ENCODE measurements at places on chromosomes 11 and 22.

DNA sequence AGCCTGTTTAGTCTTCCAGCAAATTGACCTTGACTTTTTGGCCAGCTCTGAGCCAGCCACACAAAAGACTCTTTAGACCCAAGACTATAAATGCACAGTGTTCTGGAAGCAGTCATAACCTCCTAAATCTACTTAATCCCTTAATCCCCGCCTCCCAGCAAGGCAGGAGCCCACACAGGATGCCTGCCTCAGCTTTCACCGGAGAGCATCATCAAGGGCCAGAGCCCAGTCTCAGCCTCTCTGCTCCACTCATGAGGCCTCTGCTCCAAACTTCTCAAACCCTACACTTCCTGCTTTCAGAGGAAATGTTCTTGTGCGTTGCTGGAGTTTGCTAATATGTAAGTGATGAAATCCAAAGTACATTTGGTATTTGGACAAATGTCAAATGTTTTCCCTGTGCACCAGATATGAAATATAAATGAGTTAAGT lies 57.9 kb upstream of the FSHB start:
- DNase-seq, result no peak

DNA sequence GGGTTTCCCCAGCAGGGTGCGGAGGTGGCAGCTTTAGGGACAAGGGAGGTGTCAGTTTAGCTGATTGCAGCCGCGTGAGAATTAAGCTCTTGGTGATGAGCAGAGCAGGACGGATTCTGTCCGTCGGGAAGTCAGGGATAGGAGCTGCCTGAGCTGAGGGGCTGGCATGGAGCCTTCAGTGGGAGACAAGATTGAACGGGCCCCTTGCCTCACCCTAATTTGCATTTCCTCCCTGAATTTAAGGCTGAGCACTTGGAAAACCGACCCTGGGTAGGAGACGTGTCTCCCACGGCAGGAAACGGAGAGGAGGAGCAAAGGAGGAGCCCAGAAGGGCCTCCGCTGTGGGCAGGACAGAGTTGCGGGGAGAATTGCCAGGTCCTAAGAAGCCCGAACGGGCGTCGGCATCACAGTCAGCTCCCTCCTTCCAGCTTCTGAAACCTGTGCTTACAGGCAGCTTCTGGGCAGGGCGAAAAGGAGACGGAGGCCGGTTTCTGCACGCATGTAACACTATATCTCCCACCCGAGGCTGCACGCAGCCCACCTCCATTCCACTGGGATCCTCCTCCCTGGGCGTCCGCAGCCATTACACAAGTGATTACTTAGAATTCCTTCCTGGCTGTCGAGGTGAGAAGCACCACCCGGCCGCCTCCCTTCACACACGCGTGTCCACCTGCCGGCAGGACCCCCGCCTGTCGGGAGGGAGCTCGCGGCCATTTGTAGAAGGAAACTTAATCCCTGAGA lies 345.8 kb downstream of the BRD1 start:
- DNase-seq, result no peak

DNA sequence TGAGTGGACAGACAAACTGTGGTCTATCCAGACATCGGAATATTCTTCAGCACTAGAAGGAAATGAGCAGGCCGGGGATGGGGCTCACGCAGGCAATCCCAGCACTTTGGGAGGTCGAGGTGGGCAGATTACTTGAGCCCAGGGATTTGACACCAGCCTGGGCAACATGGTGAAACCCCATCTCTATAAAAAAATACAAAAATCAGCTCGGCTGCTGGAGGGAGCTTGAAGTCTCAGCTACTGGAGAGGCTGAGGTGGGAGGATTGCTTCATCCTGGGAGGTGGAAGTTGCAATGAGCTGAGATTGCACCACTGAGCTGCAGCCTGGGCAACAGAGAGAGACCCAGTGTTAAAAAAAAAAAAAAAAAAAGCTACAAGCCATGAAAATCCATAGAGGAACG lies 8.0 kb upstream of the CTSD start:
- DNase-seq, result no peak

DNA sequence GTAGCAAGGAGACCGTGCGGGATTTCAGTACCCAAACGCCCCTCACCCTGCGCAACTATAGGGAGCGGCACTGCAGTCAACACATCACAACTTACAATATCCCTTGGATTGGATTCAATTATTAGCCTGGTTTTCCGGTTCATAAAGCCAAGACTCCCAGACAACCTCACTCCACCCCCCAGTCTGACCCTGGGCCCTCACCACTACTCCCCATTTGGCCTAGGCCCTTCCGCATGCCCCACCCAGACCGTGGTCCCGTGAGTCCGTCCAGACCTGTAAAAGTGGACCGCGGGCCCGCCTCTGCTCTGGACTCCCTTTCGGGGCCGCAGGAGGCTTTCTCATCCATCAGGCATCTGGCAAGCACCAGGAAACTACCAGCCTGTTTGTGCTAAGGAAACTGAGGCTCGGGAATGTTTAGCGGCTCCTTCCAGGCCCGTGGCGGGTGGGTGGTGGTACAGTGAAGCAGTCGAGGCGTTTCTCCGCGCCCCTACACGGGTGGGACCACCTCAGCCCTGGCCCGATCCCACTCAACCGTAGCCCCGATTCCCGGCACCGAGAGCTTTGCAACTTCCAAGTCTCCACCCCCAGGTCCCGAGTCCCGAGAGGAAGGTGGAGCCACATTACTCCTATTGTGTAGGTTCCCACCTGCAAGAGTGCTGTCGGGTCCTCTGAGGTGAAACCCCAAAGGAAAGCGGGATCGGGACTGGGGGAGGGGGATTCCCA lies 679 bp upstream of the DPP3 start:
- DNase-seq, result no peak

DNA sequence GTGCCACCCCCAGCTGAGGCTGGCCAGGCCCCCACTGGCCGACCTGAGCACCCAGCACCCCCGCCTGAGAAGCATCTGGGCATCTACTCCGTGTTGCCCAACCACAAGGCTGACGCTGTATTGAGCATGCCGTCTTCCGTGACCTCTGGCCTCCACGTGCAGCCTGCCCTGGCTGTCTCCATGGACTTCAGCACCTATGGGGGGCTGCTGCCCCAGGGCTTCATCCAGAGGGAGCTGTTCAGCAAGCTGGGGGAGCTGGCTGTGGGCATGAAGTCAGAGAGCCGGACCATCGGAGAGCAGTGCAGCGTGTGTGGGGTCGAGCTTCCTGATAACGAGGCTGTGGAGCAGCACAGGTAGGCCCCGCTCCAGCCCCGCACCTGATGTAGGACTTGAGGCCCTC lies 4.7 kb downstream of the ZBTB16 start:
- no peak for DNase-seq

- DNase-seq, result no peak
Observed at GRCh38 chr11:94150704-94151685, 22.4 kb downstream of the PANX1 start.

DNA sequence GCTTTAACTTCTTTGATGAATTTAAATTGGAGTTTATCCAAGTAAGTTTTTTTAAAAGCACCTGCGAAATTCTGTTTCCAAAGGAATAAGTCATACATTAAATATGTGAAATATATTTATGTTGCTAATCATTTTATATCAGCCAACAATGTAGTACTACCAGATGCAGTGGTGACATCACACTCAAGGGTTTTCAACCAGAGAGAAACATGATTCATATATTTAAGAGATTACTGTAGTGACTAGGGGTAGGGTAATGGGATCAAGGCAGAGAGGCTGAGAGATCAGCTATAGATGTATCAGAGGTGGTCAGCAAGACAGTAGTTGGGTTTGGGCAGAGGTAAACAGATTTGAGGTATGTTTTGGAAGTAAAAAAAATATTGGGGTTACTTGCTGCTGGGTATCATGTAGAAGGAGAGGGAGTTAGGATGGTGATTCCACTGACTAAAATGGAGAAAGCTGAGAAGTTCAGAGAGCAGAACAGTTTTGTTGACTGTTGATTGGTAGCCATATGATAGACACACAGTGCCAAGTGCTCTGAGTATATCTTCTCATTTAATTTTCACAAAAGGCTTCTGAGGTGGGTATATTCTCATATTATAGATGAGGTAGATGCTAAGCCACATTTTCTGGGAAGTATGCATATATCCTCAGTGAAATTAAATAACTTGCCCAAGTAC lies 39.4 kb downstream of the CEP57 start:
- no peak for DNase-seq

DNA sequence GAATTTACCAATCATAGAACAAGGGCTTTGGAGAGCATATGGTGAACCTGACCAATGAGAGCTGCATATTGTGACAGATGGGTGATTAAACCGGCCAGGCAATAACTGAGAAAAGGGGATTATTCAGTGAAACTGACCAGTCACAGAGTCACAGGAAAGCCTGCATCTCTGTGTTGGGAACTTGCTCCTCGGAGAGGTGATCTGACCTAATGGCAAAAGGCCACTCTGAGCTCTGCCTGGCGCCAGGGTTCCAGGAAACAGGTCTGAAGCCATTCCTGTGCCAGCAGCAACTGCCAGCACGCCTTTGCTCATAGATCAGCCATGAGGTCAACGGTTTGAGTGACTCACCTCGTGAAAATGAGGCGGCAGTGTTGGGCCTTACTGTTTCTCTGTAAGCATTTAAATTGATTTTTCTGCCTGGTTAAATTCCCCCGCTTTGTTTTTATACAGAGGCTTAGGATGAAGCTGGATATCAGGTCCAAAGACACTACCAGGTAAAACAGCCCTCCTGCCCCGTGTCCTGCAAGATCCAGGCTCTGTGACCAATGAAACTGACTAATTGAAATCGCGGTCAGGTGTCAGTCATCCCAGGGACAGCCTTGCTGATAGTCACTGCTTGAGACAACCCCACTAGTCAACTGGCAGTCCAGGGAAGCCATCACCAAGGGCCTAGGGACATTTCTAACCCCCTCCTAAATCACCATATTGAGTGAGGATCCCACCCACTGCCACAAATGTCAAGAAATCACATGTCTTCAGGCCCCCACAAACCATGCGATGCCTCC lies 35.8 kb upstream of the MYOD1 start:
- no peak for DNase-seq

DNA sequence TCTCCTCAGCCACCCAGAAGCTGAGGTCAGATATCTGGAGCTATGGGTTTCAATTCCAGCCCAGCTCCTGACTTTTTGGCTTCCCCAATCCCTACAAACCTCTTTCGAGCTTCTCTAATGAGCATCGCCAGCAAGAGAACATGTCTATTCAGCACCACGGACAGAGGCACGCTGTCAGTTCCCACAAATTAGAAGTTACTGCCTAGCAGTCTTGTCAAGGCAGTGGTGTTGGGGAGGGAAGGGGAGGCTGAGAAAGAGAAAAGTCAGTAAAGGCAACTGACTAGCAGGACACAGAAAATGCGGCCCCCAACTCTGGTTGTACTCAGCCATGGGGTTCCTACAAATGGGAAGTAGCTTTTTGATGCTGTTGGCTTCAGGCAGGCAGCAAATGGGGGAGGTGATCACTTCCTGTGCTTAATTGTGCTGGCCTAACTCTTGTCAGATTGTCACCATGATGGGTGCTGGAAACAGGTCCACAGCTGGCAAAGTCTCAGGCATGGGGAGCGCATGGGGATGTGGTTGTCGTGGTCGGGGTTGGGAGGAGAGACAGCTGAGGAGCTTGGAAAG lies 205.9 kb downstream of the ST3GAL4 start:
- DNase-seq, result no peak

DNA sequence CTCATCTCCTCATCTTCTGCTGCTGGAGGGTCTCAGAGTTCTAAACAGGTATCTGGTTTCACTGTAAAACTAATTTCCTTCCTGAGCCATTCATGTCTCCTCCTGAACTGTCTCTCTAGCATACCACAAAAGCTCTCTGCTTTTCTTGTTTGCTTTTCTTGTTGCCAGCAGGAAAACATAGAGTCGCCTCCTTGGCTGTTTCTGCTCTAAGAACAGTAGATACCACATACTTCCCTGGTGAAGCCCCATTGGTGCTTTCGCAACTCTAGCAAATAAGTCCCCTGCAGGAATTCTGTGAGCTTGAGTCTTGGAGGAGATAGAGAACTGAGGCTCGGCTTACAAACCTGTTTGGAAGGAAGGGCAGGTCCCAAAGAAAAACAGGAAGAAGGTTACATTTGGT lies 7.0 kb downstream of the DIXDC1 start:
- no peak for DNase-seq

DNA sequence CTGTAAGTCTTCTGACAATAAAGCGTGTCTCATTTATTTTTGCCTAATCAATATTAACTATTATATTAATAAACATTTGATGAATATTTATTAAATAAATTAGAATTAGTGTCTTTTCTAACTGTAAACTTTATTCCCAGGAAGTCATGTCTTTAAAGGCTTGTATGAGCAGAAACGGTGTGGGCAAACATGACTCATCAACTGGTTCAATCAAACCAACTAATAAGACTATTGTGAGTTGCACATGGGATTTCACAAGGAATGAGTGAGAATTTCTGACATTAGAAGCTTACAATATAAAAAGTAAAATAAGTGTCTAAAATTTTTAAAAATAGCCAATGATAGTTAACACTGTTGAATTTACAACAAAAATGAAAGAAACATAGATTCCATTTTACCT lies 259.2 kb upstream of the CTSC start:
- DNase-seq, result no peak

DNA sequence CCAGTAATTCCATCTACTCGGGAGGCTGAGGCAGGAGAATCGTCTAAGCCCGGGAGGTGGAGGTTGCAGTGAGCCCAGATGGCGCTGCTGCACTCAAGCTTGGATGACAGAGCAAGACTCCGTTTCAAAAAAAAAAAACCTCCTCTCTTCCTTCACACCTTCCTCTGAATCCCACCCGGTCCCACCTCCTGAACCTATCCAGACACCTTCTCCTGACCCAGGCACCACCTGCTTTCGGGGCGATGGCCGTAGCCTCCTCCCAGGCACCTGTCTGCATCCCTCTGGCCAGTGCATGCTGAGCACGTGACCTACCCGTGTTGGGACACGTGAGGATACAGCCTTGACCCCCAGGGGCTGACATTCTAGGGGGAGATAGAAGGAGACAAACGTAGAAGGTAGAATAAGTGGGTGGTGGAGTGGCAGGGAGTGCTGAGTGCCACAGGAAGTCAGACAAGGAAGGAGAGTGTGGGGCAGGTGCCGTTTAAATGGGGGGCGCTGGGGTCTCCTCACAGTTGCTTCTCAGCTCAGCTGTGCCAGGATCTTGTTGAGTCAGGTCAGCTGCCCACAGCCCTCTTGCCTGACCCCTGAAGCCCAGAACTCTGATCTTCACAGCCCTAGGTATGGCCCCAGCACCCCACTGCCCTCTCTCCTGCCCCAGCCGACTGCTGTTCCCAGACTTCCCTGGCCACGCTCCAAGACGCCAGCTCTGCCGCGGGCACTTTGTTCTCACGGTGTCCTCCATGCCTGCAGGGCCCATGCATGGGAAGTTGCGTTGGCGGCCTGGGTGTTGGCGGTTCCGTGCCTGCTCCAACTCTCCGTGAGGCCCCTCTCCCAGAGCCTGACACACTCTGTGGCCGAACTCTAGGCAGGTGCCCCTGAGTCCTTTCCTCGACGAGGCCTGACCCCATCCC lies 1.2 kb upstream of the MIOX start:
- DNase-seq, result no peak

Data from hematopoietic multipotent progenitor cell treated with erythropoietin and hydrocortisone succinate and interleukin-3 and kit ligand, for 17 days (in vitro differentiated cells).